ENCODE measurements at places on chromosomes 7 and 10.
A peak's percentile ranks its signal among the peaks of the same experiment; 100 is the strongest.

DNA sequence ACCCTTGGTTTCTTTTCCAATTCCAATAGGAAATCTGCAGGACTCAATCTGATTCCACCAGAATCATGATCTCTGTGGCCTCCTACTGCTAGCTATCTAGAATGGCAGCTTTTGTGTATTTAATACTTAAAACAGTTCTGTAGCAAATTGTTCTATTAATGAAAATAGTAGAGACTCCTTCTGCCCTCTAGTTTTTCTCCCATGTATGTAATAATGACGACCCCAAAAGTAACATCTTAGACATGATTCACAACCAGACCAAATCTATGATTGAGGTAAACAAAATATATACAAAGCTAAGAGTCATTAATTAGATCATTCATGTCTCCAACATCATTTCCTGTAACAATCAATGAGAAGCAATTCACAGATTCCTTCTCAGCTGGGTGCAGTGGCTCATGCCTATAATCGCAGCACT lies 259.1 kb upstream of the MKLN1 start:
- DNase-seq: no peak

- peak; percentile 7 for DNase-seq
Observed at GRCh38 chr10:69124563-69125268, 738 bp downstream of the VPS26A start.

DNA sequence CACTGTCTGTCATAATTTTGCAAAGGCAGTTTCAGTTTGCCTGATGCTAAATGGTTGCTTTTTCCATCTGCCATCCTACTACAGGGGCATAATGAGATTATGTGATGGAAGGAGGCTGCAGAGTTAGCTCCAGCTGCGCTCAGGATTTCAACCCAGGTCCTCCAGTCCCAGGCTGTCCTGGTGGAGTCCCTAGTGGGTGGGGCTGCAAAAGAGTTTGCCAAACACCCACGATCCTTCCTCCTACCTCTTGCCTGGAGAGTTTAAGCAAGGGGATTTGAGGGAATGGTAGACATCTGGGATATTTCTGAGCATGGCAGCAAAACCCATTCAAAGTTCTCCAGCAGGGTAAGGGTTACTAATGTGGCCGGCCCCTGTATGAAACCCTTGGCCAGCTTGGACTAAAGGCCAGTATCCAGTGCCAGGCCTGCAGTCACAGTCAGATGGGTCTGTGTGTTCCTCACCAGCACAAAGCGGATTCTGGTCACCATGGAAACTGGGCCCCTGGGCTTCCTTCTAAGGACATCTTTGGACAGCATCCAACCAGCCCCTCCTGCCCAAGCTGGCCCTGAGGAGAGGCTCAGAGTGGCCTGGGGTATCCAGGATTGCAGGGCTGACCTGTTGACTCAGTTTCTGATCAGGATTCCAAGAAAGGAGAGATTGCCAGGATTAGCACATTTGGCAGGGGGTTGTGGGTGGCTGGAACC lies 42.7 kb upstream of the CHST3 start:
- DNase-seq: no peak

- DNase-seq: no peak
Observed at GRCh38 chr7:46533946-46534345, 612.9 kb upstream of the IGFBP3 start.

- DNase-seq: no peak
Observed at GRCh38 chr10:60707841-60708240, 70.4 kb upstream of the CDK1 start.

DNA sequence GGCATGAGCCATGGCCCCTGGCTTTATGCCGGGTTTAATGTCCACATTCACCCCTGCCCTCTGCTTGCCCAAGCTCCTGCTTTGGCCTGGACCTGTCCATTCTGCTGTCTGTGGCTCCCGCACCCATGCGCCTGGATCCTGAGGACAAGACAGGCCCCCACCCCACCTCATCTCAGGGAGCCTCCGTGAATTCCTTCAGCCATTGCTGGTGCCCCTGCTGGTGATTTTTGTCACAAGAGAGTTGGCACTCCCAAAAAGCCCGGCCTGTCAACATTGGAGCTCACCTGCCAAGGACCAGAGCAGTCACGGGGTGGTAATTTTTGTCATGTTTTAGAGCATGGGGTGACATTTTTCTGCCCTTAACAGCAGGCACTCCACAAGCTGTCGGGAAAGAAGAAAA lies 127.5 kb upstream of the PLXNA4 start:
- no peak for DNase-seq

GRCh38 chr10:31756101-31756728 lies 172.4 kb downstream of the ARHGAP12 start:
- no peak for DNase-seq

GRCh38 chr10:98568551-98568950 lies 121.8 kb upstream of the HPS1 start:
- DNase-seq: no peak

DNA sequence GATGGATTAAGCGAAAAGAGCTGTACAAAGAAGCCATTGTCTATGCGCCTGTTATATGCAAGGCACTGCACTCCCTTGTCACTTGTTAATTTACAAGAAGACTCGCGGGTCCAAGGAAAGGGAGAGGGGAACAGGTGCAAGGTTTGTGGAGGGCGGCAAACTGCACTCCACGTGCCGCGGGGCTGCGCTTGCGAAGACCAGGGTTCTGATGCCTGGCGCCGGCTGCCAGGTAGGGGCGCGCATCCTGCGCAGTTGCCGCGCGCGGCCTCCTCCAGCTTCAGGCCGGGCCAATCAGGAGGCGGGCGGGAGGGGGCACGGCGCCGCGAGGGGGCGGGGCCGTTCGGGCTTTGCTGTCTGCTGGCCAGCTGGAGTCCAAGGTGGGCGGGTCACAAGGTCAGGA lies 140.6 kb upstream of the PALS2 start:
- DNase-seq: no peak

DNA sequence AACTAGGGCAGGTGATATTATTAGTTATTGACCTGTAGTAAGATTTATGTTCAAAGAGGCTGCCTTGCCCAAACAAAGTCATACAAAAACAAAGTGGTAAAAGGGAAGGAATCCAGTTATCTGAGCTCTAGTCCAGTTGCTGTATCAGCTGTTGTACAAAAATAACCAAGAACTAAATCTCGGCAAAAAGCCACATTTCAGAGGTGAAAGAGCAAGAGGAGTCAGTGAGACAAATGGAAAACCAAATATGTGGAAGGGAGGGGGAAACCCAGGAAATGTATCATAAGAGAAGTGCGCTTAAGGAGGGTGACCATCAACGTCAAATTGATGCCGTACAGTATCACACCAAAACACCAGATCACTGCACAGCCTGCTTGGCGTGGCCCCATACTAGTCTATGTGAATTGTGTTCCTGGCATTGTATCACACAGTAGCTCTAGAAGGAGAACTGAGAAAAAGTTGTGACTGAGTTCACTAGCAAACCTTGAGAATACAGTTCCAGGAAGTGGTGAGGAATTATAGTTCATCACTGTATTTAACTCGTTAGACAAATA lies 6.4 kb downstream of the AGBL3 start:
- no peak for DNase-seq

GRCh38 chr7:144835155-144835611 lies 670 bp downstream of the TPK1 start:
- no peak for DNase-seq

- DNase-seq: no peak
Observed at GRCh38 chr10:111996103-111996502, 187.5 kb downstream of the GPAM start.

- no peak for DNase-seq
Observed at GRCh38 chr10:88116971-88117626, 253.7 kb downstream of the PTEN start.

- no peak for DNase-seq
Observed at GRCh38 chr10:29039091-29039490, 249.8 kb upstream of the LYZL1 start.

DNA sequence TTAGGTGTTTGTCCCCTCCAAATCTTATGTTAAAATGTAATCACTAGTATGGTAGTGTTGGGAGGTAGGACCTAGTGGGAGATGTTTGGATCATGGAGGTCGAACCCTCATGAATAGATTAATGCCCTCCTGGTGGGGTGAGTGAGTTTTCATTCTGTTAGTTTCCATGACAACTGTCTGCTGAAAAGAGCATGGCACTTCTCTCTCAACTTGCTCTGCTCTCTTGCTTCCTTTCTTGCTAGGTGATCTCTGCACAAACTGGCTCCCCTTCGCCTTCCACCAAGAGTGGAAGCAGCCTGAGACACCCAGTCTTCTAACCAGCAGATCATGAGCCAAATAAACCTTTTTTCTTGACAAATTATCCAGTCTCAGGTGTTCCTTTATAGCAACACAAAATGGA lies 853.9 kb downstream of the SORCS1 start:
- DNase-seq: no peak

DNA sequence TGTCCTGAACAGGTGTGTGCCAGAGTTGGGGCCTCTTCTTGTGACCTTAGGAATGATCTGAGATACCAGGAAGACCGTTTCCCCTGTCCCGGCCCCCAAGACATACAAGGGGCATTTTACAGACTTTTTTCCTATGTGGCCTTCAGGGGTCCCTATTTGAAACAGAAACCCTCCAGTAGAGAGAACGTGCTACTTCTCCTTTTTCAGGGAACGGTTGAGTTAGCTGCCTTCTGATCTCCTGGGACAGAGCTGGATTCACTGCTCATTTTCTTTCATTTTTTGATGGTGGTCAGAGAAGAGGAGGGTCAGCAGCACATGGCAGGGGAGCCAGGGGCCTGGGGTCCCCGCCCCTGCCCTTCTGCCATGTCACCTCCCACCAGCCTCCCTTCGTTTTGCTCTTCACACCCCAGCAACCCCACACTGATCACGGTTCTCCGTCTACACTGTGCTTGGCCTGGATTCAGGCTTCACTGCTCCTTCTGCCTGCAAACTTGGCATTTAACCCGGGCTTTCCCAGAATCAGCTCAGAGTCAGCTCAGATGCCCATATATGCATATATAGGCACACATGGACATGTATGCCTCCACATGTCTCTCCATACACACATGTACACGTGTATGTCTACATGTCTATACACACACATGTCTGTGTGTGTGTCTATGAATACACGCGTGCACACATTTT lies 138.1 kb upstream of the BTBD16 start:
- DNase-seq: no peak

DNA sequence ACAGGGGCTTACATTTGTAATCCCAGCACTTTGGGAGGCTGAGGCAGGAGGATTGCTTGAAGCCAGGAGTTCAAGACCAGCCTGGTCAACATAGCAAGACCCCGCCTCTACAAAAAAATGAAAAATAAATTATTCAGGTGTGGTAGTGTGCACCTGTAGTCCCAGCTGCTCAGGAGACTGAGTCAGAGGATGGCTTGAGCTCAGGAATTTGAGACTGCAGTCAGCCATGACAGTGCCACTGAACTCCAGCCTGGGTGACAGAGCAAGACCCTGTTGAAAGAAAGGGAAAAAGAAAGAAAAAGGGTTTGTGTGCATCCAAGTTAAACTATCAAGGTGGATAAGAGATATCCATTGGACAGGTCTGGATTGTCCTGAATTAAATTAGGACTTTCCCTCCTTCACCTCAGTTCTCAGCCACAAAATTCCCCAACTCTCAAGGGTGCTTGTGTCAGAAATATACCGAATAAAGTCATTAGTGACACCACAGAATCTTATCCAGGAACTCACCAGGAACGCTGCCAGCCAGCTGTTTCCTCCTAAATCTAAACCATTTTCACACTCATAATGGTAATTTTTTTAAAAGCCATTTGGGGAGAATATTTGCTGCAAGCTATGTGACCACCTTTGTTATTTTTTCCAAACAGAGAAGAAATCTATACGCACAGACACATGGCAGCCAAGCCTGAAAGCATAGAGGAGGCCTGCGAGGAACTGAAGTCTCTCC lies 12.0 kb downstream of the AFAP1L2 start:
- DNase-seq: no peak
